ENCODE measurements at places on chromosomes 2 and 18.

GRCh38 chr2:146652311-146652710, 1192.5 kb upstream of the ACVR2A start:
- DNase-seq: peak; percentile 75

DNA sequence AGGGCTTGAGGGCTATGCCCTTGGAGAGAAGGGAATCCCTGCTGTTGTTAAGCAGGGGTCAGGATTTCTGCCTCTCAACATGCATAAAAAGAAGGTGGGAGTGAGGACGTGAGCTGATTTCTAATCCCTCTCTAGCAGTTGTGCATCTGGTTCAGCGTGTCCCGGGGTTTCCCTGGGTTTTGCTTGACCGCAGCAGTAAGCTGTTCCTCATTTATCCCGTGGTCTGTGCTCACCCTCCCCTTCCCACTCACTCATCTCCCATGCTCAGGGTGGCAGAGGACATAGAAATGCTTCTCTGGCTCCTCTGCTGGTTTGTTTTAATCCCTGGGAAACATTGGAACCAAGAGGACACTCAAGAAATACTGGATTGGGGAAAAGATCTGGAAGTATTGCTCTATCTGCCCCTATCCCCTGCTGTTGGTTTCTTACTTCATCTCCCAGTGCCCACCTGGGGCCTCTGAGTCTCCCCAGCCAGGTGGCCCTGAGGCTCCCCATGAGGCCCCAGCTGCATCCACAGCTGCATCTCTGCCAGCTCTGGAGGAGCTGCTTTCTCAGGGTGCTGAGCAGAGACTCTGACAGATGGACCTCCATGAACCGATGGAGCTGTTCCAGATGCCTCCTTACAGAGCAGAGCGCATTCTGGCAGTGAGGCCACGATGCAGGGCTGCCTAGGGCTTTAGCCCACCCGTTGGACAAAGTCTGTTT, 36.1 kb downstream of the TET3 start:
- no peak for DNase-seq

DNA sequence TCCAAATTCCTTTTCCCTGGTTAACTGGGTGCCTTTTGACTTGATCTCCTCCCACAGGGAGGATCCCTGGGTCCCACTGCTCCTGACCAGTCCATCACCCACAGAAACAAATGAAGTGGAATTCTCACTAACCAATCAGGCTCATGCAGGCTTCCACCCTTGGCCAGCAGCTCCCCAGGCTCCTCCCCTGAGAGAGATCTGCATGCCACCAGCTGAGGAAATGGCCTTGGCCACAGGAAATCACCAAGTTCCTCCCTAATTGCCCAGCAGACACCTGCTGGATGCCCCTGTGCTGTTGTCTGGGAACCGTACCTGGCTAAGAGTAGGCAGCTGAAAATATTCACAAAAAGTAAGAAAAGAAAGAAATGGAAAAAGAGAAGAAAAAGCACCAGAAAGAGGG, 207.4 kb downstream of the NCK2 start:
- no peak for DNase-seq

GRCh38 chr2:104046466-104046865, 807.4 kb upstream of the POU3F3 start:
- DNase-seq: no peak

- peak; percentile 41 for DNase-seq
Observed at GRCh38 chr2:28055325-28055970, 164.9 kb downstream of the BABAM2 start.

DNA sequence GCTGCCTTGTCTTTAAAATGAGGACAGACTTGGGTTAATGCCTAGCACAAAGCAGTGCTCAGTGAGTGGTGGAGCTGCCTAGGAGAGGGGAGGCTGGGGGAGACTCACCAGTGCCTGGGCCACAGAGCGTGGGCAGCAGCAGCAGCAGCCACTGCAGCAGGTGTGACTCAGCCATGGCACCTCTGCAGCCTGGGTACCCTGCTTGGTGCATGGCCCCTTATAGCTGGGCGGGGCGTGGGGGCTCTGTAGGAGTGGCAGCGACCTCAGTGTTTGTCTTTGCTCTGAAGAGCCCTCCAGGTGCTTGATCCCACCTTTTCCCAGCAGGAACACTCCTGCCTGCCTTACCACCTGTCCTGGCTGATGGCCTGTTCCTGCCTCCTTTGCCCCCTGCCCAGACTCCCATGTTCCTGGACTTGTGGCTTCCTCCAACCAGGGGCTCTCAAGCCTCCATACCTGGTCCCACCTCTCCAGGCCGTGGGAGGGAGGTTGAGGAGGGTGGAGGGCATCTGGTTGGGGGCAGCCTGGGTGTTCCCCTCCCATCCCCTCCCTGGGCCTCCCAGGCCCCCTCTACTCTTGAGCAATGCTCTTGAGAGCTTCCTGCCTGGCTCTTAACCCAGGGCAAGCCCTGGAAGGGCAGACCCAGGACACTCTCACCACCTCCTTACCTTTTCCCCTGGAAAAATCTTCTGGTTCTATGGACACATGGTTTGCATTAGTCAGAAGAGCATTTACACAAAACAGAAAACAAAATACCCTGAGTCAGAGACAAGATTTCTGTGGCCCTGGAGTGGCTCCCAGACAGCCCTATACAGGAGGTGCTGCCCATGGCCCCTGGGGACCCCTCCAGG, at the start of gene SFTPB:
Gene SFTPB (minus strand): TSS at position 191 of the 848 bp plus-strand sequence. CDS start 16 bp downstream, at position 175.
- no peak for DNase-seq

- DNase-seq: peak; percentile 86
Observed at GRCh38 chr18:36297417-36298125, at the start of gene FHOD3. TSS of gene FHOD3 (plus strand) at chr18:36297713. CDS start at chr18:36297836, 123 bp downstream.

GRCh38 chr2:128628206-128628605, 309.5 kb upstream of the HS6ST1 start:
- no peak for DNase-seq

- no peak for DNase-seq
Observed at GRCh38 chr2:176242276-176242675, 27.0 kb upstream of the MTX2 start.

DNA sequence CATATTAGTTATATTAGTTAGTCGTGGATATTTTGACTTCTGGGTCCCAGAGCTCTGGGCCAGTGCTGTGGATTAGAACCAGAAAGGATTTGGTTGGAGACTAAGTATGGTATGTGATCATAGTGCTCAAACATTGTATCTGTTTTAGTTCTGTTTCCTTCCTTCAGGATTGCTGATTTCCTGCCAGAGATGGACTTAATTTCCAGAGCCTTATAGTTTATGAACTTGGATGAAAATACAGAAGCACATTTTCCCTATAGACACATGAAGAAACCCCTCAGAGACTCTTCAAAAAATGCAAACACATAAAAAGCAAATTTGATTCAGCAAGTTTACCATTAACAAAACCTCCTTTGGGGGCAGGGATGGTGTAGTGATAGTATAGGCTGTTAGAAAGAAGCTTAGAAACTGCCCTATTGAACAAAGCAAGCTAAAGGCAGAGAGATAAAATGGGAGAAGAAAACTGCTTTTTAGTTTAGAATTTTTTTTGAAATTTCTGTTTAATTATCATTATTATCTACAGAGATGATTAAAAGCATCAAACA, 88.7 kb upstream of the EFEMP1 start:
- no peak for DNase-seq

DNA sequence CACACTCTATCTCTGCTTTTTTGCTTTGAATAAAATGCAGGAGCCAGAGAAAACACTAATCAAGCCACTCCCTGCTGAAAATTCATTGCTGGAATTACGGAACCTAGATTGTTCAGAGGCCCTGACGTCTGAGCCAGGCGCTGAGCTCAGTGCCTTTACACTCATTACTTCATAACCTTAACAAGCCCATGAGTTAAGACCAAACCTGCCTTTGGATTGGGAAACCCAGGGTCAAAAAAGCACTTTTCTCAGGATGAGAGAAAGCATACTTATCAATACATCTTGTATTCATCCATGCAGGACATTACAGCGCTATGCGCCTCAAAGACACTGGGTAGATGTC, 762 bp downstream of the INO80C start:
- no peak for DNase-seq

DNA sequence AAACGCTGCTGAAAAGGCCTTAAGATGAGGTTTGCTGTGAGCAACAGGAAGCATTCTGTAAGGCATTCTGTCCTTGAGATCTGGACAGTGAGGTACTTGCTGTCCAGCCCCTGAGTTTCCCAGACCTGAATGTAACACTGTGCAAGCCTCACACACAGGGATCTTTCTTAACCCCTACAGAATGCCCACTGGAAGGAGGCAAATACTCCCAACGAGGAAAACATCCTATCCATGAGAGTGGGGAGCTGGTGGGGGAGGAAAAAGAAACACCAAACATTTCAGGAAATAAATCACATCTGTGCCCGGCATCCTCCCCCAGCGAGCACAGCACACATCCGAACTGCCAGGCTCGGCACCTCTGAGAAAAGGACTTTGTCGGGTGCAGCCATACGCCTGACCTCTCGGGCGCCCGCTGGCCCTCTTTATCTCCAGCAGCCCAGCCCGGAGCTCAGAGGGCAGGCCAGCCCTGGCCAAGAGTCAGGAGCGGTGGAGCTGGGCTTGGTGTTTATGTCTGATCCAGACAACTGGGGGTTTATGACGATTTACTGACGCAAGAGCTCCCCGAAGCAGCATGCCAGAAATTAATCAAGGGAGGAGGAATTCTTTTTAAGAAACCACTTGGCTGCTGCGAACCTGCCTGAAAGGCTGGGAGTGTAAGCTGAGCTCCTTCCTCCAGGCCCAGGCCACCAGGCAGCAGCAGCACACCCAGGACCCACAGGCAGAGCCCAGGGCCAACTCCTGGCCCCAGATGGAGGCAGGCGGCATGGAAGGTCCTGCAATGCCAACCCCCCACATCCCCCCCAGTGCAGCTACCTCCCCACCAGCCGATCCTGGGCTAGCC, 72.2 kb downstream of the HDAC4 start:
- no peak for DNase-seq

Measured in ELR (cell line).